ENCODE measurements at places on chromosomes 3 and 15. TPM values are rescaled to one million over a fixed set of nuclear protein-coding genes. Genes with fewer than 3 reads are reported as not detected.

ISG20 gene
- total RNA-seq = 2.1 TPM

DNA sequence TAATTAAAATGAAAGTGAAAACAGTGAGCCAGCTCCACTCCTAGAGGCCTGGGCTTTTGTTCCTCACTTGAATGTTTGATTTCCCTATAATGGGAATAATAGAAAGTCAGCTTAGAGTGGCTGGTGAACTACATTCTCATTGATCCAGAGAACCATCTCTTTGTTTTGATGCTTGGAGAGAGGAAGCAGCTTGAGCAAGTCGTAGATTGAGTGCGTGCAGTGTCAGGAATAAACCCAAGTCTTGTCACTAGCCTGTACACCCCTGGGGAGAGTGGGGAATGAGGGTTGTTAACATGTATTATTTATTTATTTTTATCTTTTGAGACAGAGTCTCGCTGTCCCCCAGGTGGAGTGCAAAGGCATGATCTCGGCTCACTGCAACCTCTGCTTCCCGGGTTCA, 885 bp upstream of the LSG1 start:
- H3K4me1 ChIP-seq = peaks cover 38% of the 10 kb centered on the region
- H3K4me3 ChIP-seq = peak overlapping the region; percentile 99
- DNase-seq = no peak
- H3K36me3 ChIP-seq = peaks cover 10% of the 10 kb centered on the region
- peak overlapping the region; percentile 99 for H3K27ac ChIP-seq
- no peaks in the 10 kb centered on the region for H3K27me3 ChIP-seq

GOLGA8T gene
- total RNA-seq = not detected

VPS18 gene
- total RNA-seq = 28.5 TPM

GRCh38 chr15:93118904-93119303, 29.9 kb upstream of the RGMA start:
- H3K27ac ChIP-seq = no peak overlapping the region
- H3K27me3 ChIP-seq = peaks cover 2% of the 10 kb centered on the region
- no peaks in the 10 kb centered on the region for H3K36me3 ChIP-seq
- no peak overlapping the region for H3K4me3 ChIP-seq
- no peaks in the 10 kb centered on the region for H3K4me1 ChIP-seq

BFSP2 gene
- not detected for total RNA-seq

DNA sequence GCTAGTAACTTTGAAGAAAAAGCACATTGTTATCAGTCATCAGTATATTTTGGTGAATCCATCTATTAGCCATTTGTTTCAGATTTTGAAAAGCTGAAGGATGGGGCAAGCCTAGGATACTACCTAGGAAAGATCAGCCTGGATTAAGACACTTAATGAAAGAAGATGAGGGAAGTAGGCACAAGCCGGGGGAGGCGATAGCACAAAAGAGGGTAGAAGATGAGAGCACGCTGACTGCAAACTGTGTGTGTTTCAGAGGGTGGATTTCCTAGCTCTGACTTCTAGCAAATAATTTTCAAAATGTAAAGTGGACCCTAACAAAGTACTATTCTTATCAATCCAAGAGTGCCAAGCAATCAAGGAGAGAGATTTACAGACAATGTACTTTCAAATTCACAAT, 22.2 kb upstream of the SOX2 start:
- H3K4me1 ChIP-seq = no peaks in the 10 kb centered on the region

DNA sequence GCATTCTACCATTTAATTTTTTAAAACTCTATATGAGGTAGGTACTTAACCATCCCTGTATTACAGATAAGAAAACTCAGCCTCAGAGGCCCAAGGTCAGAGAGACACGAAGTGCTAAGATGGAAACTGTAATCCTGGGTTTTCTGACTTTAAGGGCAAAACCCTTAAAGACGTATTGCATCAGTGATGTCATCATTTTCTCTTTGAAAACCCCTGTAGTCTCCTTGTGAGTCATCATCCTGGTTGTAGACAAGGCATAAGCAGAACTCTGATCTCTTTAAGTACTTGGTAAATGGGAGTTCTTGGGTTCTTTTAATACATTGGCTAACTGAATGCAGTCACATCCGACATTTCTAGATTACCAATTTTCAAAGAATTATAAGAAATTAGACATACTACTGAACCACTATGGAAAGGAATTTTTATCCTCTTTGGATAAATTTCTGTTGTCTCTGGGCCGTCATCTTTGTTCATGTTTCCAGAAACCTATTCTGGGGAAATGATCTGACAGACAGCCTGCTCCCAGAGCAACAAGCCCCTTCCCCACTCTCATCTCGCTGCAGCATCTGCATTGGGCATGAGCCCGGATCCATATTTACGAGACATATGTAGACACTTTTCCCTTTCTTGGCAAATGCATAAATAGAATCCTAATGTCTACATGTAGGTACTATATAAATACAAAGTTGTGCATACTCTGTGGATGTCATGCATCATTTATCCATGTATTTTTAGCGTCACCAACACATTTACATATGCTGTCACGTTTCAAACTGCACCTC, 48.7 kb upstream of the MDFIC2 start:
- H3K4me1 ChIP-seq = no peaks in the 10 kb centered on the region
- H3K4me3 ChIP-seq = no peak overlapping the region
- DNase-seq = no peak

DNA sequence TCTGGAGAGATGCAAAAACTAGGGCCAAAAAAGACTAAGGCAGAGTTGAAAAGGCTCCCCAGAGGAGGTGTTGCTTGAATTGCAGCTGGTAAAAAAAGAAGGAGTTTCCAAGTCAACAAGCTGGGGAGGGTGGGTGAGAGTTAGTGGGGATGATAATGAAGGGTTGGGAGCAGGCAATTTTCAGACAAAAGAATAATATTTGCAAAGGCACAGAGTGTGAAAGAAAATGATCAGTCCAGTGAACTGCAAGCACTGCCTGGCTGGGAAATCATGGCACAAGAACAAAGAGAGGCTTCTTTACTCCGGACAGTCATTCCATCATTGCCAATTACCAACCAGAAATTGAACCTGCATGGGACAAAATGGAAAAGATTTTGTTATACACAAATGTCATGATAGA, 42.2 kb downstream of the C3orf85 start:
- no peak for DNase-seq
- no peak overlapping the region for H3K4me3 ChIP-seq
- no peaks in the 10 kb centered on the region for H3K4me1 ChIP-seq
- H3K36me3 ChIP-seq = no peaks in the 10 kb centered on the region

ARPP21 gene
- total RNA-seq = not detected

- peaks cover 5% of the 10 kb centered on the region for H3K4me1 ChIP-seq
- DNase-seq = no peak
- H3K4me3 ChIP-seq = no peak overlapping the region
- no peak overlapping the region for H3K27ac ChIP-seq
- no peaks in the 10 kb centered on the region for H3K36me3 ChIP-seq
Observed at GRCh38 chr15:81398910-81399551, 25.0 kb upstream of the TMC3 start.

CCDC54 gene
- not detected for total RNA-seq

NXPE3 gene
- total RNA-seq = 42.5 TPM

CACNA2D3 gene
- 0.20 TPM for total RNA-seq

- H3K27me3 ChIP-seq = no peaks in the 10 kb centered on the region
- no peak overlapping the region for H3K27ac ChIP-seq
- H3K36me3 ChIP-seq = peaks cover 15% of the 10 kb centered on the region
- peaks cover 6% of the 10 kb centered on the region for H3K4me1 ChIP-seq
- no peak for DNase-seq
- H3K4me3 ChIP-seq = no peak overlapping the region
Observed at GRCh38 chr3:197181741-197182140, 116.7 kb downstream of the DLG1 start.

DNA sequence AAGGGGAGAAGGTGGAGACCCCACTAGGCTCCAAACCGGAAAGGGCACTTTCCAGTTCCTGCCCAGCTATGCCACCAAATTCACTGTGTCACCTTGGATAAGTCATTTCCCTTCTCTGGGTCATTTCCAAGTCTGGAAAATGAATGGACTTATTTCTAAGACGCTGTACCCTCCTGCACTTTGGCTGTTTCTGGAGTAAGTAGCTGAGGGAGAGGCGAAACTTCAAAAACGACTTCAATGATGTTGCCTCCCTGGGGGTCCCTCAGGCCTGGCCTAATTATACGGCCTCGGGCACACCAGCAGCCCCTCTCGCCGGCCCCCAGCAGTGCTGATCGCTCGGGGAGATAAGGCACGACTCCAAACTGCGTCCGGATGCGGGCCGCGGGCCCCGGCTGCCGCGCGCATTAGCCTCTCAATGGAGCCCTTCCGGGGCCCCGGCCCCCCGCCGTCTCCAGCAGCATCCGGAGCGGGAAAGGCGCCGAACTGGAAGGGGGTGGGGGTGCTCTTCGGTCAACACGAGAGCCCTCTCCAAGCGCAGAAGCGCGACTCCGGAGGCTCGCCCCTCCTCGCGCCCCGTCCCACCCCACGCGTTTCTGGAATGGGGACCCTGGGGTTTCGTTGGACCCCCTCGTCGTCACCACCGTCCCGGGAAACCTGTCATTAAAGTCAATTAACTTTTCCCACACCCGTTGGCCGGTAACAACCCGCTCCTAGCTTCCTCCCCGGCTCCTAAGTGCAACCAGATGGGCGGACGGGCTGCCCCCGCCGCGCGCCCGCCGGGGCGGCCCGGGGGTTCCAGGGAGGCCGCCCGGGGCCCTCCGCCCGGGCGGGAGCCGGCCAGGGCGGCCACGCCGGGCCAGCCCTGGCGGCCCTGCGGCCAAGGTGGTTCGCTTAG, 4.8 kb downstream of the HES1 start:
- no peaks in the 10 kb centered on the region for H3K36me3 ChIP-seq
- H3K27me3 ChIP-seq = peaks cover 10% of the 10 kb centered on the region
- H3K4me3 ChIP-seq = peak overlapping the region; percentile 53

RARB gene
- total RNA-seq = 1.6 TPM

- no peak for DNase-seq
- H3K36me3 ChIP-seq = peaks cover 13% of the 10 kb centered on the region
- H3K27ac ChIP-seq = no peak overlapping the region
- peaks cover 4% of the 10 kb centered on the region for H3K27me3 ChIP-seq
- peak overlapping the region; percentile 33 for H3K4me3 ChIP-seq
- H3K4me1 ChIP-seq = peaks cover 21% of the 10 kb centered on the region
Observed at GRCh38 chr15:52161406-52161966, 29.7 kb downstream of the GNB5 start.

DNA sequence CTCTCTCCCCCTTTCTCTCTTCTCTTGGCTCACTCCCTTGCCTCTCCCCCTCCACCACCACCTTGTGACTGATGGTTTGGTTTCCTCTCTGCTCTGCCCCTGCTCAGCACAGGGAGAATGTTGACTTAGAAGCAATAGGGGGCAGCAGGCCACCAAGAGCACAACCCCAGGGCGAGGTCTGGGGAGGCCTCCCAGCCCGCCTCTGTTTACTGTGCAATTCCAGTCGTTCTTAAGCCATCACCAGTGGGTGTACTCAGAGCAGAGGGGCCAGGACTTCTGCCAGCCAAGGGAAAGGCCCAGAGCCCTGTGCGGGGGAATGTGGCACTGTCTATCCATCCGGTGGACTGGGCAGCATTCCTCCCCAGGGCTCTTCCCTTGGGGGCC, 5.7 kb upstream of the APEH start:
- H3K36me3 ChIP-seq = no peaks in the 10 kb centered on the region
- H3K27ac ChIP-seq = no peak overlapping the region
- peaks cover 16% of the 10 kb centered on the region for H3K4me1 ChIP-seq
- no peak overlapping the region for H3K4me3 ChIP-seq
- DNase-seq = no peak

- H3K4me3 ChIP-seq = peak overlapping the region; percentile 97
- H3K27ac ChIP-seq = peak overlapping the region; percentile 93
- no peak for DNase-seq
- H3K4me1 ChIP-seq = peaks cover 10% of the 10 kb centered on the region
- no peaks in the 10 kb centered on the region for H3K27me3 ChIP-seq
Observed at GRCh38 chr3:9986230-9986725, 363 bp downstream of the EMC3 start.

GRCh38 chr3:139303216-139303615, 40.6 kb upstream of the MRPS22 start:
- H3K27me3 ChIP-seq = 0 out of 2 replicates have a peak, but pooled peaks cover 3% of the 10 kb centered on the region
- peaks cover 34% of the 10 kb centered on the region for H3K36me3 ChIP-seq
- DNase-seq = no peak
- peak overlapping the region; percentile 20 for H3K4me3 ChIP-seq

DNA sequence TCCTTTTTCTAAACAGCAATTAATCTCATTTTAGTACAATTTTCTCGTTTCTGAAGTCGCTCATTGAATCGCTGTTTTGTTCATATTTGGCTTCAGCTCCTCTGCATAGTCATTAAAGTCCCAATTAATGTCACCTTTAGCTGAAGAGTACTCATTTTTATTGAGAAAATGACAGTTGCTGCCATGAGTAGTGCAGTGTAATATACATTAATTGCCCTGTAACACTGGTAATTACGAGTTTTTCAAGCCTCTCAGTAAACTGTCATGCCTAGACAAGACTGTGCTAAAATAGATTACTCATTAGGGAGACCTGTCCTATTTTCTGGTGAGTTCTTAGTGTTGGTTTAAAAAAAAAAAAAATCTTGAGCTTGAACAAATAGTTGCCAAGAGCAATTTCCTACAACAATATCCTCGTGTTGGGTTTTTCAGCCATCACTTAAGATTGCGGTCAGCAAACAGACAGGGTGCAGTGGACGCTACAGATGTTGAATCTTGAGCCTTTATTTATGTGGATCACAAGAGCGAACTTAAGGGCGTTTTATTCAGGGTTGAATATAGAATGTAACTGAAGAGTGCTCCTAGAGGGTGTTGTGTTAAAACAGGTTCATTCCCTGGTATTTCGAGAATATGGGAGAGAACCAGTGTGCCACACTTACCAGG, 176.0 kb downstream of the CDIN1 start:
- peaks cover 27% of the 10 kb centered on the region for H3K36me3 ChIP-seq
- no peaks in the 10 kb centered on the region for H3K27me3 ChIP-seq
- H3K27ac ChIP-seq = no peak overlapping the region
- DNase-seq = no peak
- H3K4me3 ChIP-seq = no peak overlapping the region
- H3K4me1 ChIP-seq = peaks cover 7% of the 10 kb centered on the region

Measured in HFFc6 (cell line).